Stomach (tissue), 19 donors: ENCODE measurements at places on chromosomes 12 and 14. TPM values are rescaled to one million over a fixed set of nuclear protein-coding genes. Genes with fewer than 3 reads are reported as not detected.
A peak's percentile ranks its signal among the peaks of the same experiment; 100 is the strongest.

Gene CFL2
- 28.6 TPM for polyA plus RNA-seq

Gene DTD2
- 8.4 TPM for polyA plus RNA-seq

Gene BRMS1L
- 4.4 TPM for polyA plus RNA-seq

Gene PCED1B
- 2.4 TPM for polyA plus RNA-seq

Gene EPYC
- polyA plus RNA-seq = not detected

Gene EPS8
- 30.7 TPM for polyA plus RNA-seq

Gene NID2
- polyA plus RNA-seq = 4.7 TPM

Gene CLEC4E
- 1.7 TPM for polyA plus RNA-seq

Gene KRT3
- polyA plus RNA-seq = 0.53 TPM

Gene NINJ2
- polyA plus RNA-seq = 2.0 TPM

- DNase-seq = no peak
Measured at GRCh38 chr14:78345131-78345744, 175.1 kb downstream of the NRXN3 start.

DNA sequence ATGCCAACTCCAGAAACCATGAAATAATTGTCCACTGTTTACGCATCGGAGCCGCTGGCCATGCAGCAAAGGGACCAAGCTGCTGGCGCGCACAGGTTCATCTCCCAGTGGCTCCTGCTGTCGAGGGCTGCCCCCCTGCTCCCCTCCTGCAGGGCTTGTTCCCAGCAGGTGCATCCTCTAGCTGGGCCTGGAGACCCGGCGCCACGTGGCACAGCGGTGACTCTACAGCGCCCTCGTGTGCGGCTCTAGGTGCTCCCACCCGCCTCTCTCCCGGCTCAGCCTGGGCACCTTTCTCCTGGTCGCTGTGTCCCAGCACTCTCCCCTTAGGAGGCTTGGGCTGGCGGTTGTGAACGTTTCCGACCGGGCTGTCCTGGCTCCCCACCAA, 37.5 kb upstream of the INF2 start:
- DNase-seq = no peak

GRCh38 chr14:86541972-86542371, 1012.0 kb downstream of the FLRT2 start:
- peak; percentile 13 for DNase-seq

DNA sequence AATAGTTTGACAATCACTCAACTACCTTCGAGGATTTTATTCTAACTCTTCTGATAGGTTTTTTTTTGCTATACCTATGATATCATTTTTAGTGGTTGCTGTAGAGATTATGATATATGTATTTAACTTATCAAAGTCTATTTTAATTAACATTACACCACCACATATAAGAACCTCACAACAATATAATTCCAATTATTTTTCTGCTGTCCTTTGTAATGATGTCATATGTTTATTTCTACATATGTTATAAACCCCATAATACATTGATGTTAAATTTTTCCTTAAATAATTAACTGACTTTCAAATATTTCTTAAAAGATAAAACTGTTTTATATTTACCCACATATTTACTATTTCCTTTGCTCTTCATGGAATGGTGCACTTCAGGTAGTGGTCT, 103.4 kb upstream of the KITLG start:
- no peak for DNase-seq

DNA sequence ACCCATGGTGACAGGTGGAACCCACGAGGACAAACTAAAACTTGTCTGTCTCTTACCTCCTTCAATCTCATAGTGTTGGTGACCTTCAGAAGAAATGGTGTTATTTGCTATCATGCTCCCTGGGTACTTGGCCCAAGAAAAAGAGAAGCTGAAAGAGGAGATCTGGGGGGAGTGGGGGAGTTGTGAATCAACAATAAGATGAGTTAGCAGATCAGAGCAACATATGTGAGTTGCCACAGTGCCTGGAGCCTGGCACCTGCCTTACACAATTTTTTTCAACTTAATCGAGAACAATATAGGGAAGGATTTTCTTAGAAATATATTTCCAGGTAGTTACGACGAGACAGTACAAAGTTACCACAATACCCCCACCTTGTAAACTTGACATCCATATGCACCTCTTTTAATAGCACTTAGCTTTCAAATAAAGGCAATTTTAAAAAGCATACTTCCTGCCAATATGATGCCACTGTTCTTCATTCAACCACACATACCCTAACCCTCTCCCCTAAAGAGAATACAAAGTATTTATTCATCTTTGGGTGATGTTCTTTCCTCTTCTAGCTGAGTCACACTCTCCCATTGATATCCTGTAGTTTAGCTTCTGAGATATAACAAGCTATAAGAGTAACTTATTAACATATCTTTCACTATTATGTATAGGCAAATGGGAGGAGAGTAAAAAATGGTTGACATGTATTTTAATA, 424.1 kb upstream of the OR4E1 start:
- no peak for DNase-seq

GRCh38 chr14:51726166-51726899, 74.6 kb downstream of the FRMD6 start:
- no peak for DNase-seq

GRCh38 chr14:89826596-89826995, 127.9 kb downstream of the EFCAB11 start:
- DNase-seq = no peak

DNA sequence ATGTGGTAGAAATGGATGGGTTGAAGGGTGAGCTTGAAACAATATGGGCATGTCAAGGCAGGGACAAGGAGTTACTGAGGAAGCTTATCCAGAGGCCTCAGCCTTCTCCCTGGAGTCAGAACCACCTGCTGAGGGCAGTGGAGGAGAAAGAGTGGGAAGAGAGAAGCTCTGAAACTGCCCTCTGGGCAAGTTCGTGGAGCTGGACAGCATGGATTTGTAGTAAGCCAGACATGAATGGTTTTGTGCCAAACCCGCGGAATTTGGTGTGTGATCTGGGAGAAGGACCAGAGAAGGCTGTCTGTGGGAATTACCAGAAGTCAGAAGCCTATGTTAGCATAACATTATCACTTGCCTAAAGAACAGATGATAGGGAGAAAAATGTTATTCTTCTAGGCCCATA, 164.8 kb downstream of the SLC41A2 start:
- DNase-seq = no peak

DNA sequence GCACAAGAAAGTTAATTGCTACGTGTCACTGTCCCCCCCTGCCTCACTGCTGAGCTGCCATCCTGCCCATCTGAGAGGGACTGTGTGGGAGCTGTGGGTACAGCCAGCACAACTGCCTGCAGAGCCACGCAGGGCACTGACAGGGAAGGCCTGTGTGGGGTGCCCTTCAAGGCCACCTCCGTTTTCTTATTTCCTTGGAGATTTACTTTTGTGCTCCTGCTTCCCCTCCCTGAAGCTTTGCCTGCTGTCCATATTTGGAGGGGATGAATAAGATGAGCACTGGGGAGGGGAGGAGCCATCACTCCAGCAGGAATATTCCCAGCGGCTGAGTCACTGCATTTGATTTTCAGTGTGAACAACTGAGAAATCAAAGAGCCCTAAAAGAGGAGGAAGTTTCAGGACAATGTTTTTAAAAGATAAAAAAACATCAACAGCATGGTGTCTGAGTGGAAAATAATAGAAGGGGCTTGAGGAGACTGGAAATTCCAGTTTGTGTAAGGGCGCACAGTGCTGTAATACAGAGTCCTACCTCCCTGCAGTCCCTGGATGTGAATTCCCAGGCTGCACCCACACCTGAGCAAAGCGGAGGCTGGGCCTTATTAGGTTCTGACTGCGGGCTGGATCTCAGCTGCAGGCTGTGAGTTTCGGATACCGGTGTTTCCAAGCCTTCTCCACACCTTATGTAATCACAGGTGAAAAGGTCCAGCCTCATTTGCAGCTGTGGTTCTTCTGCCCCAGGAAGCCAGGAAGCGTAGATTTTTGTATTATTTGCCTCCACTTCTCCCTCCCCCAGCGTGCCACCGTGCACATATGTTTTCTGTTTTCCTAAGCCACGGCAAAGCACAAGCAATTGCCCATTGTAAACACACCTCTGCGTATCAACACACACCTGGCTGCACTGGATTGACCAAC, 192.6 kb upstream of the BCL2L14 start:
- DNase-seq = peak; percentile 65

GRCh38 chr12:73452672-73453469, 1084.8 kb upstream of the ATXN7L3B start:
- DNase-seq = no peak

DNA sequence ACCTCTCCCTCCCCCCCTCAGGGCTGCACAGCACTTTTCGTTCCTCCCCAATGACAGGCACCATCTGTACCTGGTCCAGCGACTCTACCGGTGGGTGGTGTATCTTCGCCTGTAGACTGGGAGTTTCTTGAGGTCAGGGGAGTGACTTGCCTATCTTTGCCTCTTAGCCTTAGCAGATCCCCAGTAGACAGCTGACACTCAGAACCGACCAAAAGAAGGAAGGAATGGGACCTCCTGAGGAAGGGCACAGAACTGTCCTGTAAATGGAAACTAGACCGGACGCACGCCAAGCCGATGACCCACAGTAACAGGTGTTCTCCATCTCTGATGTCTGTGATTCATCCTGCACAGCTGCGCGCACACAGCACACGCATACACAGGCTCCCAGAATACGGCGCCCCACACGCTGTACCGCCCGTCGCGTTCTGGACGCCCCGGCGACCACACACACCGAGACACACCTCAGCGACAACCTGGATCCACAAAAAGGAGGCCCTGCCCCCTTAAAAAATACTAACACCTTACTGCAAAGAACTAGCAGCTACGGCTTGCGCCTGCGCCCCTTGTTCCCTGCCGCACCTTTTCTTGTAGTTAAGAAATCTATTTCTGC, 673 bp upstream of the TTC9 start:
- DNase-seq = peak; percentile 63

DNA sequence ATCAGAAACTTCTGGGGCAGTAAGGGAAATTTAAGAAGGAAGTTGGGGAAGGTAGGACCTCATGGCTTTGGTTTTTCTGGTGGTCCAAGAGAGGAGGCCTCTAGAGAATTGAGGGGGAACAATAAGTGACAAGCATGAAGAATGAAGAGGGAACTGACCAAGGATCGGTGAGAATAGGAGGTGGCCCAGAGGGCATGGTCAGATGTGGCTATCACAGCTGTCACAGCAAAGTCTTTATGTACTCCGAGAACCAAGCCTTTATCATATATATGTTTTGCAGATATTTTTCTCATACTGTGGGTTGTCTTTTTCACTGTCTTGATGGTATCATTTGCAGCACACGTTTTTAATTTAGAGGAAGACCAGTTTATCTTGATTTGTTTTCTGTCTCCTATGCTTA, 64.3 kb downstream of the PPP2R5C start:
- DNase-seq = no peak

DNA sequence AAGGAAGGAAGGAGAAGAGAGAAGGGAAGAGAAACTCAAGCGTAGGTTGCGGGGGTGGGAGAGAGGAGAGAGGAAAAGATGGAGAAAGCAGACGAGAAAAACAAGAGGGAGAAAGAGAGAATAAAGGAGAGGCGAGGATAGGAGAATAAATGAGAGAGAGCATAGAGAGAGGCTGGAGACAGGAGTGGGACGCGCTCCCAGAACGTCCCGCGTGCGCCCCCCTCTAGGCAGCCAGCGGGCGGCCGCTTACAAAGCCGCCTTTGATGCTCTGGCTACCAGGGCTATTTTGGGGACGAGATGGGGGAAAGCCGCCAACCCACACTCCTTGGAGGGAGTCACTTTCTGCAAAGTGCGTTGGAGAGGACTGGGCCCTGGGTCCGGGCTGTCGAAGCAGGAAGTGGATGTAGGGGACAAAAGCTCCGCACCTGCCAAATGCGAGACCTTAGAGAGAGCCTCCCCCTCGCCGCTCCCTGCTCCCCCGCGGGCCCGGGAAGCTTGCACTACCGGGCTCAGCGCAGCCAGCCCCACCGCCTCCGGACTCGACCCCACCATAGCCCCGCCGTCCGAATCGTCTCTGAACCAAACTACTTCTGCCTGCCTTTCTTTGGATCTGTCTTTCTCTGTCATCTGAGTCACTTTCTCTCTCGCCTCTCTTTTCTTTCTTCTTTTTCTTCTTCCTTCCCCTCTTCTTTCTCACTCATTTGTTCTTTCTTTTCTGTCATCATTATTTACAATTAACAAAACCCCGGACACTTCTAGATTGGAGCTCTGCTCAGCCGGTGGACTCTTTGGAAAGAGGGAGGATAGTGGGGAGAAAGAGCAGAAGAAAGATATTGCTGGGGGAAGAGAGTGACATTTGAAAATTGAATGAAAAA, 8.0 kb downstream of the ASCL1 start:
- peak; percentile 52 for DNase-seq

GRCh38 chr12:3704512-3705353, 48.2 kb downstream of the CRACR2A start:
- peak; percentile 60 for DNase-seq

DNA sequence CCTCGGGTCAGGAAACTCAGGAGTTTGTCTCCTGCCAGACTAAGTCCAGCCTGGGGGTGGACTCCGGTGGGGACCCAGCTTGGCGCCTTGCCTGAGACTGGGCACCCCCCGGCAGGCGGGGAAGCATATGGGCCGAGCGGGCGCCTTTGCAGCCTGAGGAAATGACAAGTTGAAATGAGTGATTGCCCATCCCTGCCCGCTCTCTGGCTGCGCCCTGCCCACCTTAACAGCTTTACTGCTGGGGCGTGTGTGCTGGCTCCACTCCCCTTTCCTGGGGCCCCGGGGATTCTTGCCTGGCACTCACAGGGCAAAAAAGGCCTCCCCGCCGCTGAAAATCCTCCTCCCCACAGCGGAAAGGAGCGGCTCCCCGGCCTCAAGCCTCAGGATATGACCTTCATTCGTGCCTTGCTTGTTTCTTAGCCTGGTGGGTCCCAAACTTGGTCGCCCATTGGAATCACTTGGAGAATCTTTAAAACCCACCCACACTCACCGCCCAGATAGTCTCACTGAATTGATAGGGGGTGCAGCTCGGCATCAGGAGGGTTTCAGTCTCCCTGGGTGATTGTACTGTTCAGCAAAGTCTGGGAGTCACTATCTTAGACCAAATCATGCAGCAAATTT, 1.5 kb downstream of the RFLNA start:
- no peak for DNase-seq

DNA sequence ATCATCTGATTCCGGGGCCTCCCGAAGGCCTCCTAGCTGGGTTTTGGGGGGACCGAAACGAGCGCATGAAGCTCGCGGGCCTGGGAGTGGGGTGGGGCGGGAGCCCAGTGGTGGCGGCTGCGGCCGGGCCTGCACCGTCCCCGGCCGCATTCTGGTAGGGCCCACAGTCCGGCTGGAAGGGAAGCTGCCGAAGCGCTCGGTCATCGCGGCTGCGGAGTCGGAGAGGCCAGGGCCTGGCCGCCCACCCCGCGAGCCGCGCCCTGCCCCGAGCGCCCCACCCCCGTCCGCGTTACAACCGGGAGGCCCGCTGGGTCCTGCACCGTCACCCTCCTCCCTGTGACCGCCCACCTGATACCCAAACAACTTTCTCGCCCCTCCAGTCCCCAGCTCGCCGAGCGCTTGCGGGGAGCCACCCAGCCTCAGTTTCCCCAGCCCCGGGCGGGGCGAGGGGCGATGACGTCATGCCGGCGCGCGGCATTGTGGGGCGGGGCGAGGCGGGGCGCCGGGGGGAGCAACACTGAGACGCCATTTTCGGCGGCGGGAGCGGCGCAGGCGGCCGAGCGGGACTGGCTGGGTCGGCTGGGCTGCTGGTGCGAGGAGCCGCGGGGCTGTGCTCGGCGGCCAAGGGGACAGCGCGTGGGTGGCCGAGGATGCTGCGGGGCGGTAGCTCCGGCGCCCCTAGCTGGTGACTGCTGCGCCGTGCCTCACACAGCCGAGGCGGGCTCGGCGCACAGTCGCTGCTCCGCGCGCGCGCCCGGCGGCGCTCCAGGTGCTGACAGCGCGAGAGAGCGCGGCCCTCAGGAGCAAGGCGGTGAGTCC, at the start of gene KLC1:
TSS of gene KLC1 (plus strand) at position 528 of the 819 bp plus-strand sequence. CDS start 25,354 bp downstream, outside the sequence.
- peak; percentile 87 for DNase-seq

GRCh38 chr12:39846304-39846703, 226.7 kb upstream of the ABCD2 start:
- no peak for DNase-seq

- DNase-seq = no peak
Measured at GRCh38 chr12:92041742-92042141, 103.9 kb downstream of the BTG1 start.

- DNase-seq = no peak
Measured at GRCh38 chr12:109082751-109083150, 10.5 kb downstream of the ALKBH2 start.
